ENCODE measurements at places on chromosomes 3 and 15.

DNA sequence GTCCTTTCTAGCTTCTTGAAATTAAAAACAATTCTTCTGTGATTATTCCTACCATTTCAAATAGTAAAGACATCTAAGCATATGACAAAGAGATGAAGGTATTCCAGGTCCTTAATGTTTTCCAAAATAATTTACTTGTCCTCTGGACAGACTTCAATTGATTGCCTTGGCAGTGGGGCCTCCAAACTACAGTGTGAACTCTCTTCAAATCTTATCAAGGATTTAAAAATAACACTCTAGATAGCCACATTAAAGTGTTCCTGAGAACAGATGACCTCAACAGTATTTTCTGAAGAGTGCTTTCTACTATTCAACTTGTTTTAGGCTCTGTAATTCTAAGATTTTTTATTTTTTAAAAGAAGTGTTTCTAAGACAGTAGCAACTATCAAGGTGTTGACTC, 7.9 kb upstream of the MLF1 start:
- DNase-seq: no peak

- DNase-seq: no peak
These were observed 27.6 kb downstream of the SPTBN5 start for GRCh38 chr15:41866263-41866703.

- DNase-seq: no peak
These were observed 17.3 kb downstream of the ATOSA start for GRCh38 chr15:52661909-52662308.

DNA sequence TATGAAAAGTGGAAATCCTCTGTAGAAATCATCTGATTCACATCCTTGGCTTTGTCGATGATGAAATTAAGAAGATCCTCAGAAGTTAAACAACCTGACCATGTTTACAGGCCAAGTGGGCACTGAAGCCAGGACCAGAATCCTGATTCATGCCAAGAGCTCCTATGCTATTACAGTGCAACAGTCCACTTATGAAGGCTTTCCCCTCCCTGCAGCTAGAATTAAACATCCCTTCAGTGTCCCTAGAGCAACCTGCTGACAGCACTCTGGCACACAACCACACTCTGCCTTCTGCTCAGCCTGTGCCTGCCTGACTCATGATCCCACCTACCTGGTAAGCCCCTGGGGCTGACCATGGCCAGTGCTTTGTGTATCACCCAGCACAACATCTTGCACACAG, 33.8 kb downstream of the TXNRD3 start:
- peak; percentile 55 for DNase-seq

GRCh38 chr3:134211797-134212196, 38.9 kb downstream of the RYK start:
- peak; percentile 51 for DNase-seq

- no peak for DNase-seq
These were observed 72.6 kb downstream of the CCR1 start for GRCh38 chr3:46135475-46135874.

GRCh38 chr3:178875836-178876235, 195.8 kb downstream of the ZMAT3 start:
- DNase-seq: no peak

DNA sequence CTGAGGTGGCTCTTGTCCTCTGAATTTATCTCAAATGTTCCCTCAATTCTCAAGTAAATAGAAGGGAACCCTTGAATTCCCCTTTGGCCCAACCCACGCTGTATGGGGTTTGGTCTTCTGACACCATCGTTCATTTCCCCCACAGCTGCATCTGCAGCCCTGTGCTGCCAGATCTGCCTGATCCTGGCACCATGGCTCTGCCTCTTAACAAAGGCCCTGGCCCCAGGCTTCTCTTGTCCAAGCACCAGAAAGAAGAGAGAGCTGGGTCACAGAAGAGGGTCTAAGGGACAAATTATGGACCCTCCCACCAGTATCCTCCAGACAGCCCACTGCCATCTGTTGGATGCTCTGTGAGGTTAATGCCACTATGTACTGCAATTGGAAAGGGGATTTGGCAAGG, 1.8 kb downstream of the MAP1A start:
- no peak for DNase-seq

GRCh38 chr15:80849308-80849707, 70.1 kb downstream of the CEMIP start:
- DNase-seq: peak; percentile 72

Data from fibroblast of skin of right quadriceps (primary cell).